ENCODE measurements at places on chromosomes 12 and 14.
A peak's percentile ranks its signal among the peaks of the same experiment; 100 is the strongest.

GRCh38 chr14:80624581-80624980 is 317.0 kb downstream of the CEP128 start:
- DNase-seq: no peak

DNA sequence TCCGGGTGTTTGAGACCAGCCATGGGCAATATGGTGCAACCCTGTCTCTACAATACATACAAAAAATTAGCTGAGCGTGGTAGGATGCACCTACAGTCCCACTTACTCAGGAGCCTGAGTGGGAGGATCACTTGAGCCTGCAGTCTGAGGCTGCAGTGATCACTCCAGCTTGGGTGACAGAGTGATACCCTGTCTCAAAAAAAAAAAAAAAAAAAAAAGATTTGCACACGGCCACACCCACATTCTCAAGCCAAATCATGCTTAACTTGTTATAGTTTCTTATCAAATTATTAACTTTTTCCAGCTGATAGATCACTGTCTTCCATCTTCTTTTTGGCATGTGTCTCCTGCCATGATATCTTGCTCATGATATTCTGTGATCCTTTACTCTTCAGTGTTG is 6.8 kb downstream of the DRAM1 start:
- no peak for DNase-seq

- peak; percentile 67 for DNase-seq
Observed at GRCh38 chr12:124609041-124609989, 41.9 kb upstream of the NCOR2 start.

DNA sequence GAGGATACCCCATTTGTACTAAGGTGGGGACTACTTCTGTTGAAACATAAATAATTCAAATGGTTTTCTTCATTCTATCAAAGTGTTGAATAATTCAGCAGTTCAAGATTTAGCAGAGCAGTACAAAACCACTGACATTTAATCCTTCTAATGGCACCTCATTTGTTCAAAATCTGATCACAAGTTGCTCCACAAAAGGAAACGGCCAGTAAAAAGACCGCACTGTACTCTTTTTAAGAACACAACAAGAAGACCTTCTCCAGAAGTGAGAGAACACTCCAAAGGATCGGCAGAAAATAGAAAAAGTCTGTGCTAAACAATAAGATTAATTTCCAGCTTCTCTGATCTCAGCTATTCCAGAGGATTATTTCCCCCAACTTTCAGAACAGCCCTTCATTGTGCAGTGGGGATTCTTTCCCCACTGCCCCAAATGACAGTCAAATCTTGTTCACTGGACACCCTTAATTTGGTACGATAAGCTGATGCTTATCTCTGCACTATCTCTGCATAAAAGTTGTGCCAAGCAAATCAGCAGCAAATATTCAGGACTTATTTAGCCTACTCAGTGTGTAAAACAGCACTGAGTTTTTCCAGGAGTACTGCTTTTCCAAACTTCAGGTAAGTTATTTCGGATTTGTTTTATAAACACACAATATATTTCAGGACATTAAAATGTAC is 5.2 kb downstream of the MPHOSPH9 start:
- DNase-seq: no peak

DNA sequence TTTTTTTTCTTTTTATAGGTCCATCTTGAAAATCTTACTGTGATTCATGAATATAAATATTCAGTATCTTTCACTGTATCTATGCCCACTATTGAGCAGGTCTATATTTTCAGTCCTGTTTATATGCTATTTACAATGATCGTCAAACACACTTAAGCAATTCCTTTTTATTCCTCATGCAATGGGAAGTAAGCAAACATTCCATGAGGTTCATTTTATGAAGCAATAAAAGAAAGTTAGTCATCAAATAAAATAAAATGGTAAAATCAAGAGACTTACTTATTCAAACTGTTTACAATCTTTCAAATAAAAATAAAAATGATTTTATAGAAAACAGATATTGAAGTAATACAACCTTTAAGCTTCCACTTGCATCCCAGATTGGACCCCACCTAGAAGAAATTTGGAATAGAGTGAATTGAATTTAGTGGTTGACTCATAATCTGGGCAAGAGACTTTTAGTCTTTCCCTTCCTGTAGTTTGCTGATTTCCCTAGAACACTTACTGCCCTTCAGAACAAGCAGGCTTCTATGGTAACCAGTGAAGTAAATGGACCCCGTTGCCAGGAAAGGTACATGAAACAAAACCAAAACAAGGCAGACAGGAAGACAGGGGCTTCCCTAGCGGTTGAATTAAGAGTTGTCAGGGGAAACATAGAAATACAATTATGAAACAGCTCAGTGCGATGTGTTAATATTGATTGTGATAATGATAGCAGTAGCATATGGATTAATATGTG is 241.0 kb upstream of the ATP2B1 start:
- peak; percentile 65 for DNase-seq

- no peak for DNase-seq
Observed at GRCh38 chr14:29865299-29865698, 62.3 kb downstream of the PRKD1 start.

GRCh38 chr12:25194214-25194613 is 746 bp downstream of the DNAI7 start:
- no peak for DNase-seq

DNA sequence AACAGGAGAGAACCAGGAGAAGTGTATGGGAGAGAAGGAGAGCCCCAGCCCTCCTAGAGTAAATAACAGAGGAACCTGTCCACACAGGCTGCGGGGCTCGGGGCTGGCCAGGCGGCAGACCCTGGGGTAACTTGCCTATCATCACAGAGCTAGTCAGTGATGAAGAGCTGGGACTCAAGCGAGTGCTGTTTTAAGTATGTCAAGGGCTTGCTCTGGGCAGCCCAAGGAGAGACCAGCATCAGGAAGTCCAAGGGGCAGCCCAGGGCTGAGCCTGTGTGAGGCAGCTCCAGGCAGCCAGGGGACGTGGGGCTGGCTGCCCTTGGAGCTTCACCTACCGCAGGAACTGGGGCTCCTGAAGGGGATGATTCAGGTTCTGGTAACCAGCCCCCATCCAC is 10.0 kb downstream of the VWF start:
- DNase-seq: no peak
